Kidney (tissue), 22 donors: ENCODE measurements at places on chromosomes 6 and 20. TPM values are rescaled to one million over a fixed set of nuclear protein-coding genes. Genes with fewer than 3 reads are reported as not detected.

- DNase-seq, result no peak
Observed at GRCh38 chr6:15929685-15930084, 199.2 kb upstream of the MYLIP start.

- DNase-seq, result no peak
Observed at GRCh38 chr20:36624068-36624943, 18.7 kb downstream of the RAB5IF start.

DNA sequence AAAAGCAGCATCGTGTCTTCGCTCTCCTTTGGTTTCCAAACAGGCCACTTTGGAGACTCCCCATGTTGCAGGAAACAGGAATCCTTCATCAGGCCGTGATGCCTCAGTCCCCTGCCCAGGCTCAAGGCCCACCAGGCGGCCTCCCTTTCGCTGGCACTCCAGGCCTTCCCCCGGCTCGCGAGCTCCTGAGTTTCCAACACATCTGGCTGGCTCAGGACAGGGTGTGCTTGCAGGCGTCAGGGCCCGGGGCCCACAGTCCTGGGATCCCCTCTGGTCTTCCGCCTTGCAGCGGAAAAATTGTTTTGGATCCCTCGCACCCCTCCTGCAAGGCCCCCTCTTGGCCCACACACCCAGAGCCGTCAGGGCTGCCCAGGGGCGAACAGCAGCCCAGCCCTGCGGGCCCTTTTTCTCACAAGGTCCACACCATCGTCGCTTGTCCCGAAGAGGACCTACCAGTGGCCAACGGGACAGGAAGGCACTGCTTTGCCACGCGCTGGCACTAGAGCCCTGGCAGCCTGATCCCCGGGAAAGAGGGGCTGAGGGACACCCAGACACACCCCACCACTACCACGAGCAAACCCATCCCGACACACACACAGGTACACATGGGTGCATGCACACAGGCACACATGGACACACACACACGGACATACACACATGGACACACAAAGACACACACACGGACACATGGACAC, 1930.9 kb upstream of the DEFB115 start:
- no peak for DNase-seq

GRCh38 chr20:9467995-9468394, 46.4 kb upstream of the LAMP5 start:
- DNase-seq, result no peak

DNA sequence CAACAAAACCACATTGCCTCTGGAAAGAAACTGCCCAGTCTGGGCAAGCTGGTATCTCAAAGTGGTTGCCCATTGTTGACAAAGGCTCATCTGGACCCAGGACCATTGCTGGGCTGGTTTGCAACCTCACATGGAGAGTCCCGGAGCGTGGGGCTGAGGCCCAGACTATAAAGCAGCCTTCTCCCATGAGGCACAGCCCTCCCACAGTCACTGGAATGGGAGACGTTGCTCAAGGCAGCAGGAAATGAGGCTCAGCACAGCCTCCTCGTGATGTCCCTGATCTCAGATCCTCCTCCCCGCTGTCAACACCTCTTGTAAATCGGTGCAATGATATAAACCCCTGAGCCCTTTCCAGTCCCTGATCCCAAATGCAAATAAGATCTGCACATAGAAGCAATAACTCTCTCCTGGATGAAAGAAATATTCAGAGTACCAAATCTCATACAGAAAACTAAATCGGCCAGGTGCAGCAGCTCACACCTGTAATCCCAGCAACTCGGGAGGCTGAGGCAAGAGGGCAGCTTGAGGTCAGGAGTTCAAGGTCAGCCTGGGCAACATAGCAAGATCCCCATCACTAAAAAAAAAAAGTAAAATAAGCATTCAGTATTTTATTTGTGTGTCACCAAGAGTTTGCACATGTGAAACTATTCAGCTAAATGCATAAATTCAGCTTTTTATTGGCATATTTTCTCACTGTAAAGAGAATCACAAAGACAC, 103.0 kb upstream of the RREB1 start:
- DNase-seq, result no peak

DNA sequence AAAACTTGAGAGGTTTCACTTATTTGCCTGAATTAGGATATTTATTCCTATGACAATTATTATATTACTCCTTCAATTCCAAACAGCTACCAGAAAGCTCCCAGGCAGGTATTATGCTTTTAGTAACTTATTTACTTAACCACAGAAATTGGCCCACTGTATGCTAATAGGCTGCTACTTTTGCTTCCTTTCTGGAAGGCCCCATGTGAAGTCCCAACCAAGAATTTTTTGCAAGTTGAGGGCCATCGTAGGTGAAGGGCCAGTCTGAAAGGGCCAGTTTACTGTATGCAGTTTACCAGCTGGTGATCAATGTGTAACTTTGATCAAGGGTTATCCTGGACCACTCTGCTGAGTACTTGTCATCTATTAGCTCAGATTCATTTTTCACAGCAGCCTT, 45.0 kb downstream of the EDN1 start:
- DNase-seq, result no peak

DNA sequence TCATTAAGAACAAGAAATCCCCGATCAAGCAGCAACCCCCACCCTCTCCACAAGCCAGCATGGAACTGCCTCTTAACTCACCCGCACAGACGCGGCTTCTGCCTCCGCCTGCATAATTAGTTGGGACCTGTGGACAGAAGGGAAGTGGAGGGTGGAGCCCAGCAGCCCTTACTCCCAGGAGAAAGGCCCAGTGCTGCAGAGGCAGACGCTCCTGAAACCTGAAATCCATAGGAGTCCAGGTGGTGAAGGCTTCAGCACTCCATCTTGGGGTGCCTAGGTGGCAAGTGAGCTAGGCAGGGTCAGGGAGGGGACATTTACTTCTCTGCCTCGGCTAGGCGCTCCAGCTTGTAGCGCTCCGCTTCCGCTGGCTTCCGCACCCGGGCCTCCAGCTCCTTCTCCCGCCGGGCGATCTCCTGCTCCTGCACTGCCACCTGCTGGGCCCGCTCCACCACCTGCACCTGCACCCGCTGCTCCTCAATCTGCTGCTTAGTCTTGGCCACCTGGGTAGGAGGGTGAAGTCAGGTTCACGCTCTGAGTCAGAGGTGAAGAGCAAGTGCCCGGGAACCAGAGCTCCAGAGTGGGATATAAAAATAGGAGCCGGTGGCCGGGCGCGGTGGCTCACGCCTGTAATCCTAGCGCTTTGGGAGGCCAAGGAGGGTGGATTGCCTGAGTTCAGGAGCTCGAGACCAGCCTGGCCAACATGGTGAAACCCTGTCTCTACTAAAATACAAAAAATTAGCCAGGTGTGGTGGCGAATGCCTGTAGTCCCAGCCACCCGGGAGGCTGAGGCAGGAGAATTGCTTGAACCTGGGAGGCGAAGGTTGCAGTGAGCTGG, 10.7 kb downstream of the TUBB start:
- peak; percentile 91 for DNase-seq

GRCh38 chr20:49821870-49822331, 9.3 kb downstream of the SLC9A8 start:
- DNase-seq, result peak; percentile 34

DNA sequence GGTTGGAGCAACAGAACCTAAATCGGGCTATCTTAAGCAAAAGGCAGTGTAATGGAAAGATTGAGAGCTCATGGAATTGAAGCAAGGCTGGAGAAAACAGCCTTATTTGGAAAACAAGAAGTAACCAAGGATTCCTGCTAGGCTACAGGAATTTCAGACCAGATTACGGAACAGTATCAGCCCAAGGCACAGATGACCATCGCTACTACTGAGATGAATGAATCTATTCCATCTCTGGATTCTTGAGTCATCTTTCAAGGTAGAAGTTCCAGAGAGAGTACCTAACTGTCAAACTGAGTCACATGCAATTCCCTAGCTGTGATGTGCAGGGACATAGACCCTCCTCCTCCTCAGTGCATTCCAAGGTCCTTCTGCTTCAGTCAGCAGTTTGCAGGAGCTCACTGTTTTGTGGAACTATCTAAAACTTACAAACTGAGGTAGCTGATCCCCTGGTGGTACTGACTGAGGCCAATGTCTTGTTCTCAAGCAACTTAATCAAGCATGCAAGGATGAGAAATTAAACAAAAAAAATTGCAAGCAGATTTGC, 62.0 kb upstream of the SMLR1 start:
- DNase-seq, result no peak

DNA sequence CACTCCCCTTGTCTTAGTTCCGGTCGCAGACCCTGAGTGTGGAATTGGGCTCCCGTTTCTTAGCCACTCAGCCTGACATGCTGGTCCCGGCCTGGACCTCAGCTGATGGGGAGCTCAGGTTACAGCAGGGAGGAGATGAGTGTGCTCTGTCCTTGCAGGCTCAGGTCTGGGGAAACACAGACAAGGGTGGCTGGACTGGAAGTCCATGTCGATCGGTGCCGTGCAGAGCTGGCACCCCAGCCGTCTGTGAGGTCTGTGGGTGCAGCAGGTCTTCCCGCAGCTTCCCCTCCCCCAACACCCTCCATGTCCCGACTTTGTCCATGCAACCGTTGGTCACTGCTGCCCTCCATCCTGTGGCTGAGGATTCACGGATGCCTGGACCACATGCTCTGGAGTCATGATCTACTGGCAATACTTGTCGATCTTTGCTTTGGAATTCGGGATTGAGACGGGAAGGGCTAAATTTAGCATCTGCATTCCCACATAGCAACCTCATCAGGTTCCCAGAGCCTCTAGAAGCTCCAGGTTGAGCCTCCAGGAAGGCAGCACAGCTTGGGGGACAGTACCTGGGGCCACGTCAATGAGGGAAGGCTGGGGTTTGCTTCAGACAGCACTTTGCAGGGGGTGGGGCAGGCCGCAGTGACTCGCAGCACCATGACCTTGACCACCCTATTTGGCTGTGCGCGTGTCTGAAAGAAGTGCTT, 118.8 kb downstream of the PSMB1 start:
- peak; percentile 64 for DNase-seq

DNA sequence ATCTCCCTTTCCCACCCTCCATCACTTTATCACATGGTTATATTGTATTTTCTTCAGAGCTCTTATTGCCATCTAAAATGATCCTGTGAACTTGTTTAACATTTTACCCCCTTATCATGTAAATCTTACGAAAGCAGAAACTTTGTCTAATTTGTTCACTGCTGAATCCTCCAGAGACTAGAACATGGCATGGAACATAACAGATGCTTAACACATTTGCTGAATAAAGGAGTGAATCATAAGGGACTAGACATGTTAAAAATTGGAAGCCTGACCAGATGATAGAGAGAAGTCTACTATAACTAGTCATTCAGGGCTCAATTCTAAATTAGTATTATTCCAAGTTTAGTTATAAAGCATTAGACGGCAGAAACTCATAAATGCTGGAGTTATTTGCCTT, 73.3 kb downstream of the MAN1A1 start:
- DNase-seq, result no peak

DNA sequence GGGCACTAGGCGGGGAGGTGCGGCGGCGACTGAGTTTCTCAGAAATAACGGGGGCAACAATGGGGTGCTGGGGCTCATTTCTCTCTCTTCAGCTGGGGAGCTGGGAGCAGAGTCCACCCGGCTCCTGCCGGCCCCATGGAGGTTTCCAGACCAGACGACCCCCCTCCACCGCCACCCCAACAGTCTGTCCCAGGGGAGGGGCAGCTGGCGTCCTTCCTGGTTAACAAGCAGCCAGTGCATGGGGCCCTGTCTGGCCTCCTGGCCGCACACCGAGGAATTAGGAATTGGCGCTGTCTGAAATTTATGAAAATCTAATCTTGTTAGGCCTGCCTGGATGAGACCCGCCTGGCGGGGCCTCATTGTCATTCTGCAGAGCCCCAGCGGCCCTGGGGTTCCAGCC, 42.4 kb downstream of the PMEPA1 start:
- DNase-seq, result no peak

GRCh38 chr20:46784436-46785127, 75.1 kb downstream of the SLC2A10 start:
- peak; percentile 29 for DNase-seq

DNA sequence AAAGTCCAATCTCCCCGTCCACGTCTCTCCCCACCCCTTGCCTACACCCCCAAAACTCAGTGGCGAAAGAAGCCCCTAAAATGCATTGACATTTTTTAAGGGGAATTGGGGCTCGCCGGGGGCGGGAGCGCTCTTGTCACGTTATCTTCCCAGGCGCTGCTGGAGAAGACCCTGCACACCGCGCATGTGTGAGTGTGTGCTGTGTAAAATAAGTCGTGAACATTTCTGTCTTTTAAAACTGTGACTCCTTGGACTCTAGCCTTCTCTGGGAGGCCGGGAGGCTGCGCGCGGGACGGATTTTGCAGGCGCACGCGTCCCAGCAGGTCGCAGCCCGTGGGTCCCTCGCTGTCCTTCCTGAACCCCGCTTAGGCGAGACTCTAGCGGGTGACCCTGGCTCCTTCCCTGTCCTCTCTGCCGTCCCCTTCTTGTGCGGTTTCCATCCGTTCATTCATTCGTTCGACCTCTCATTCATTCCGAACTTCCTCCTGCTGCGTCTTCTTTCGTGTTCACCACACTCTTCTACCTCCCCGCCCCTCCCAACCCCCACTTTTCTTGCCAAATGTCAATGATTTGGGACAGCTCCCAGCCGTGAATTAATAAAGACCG, 2.2 kb downstream of the NRN1 start:
- peak; percentile 53 for DNase-seq

DNA sequence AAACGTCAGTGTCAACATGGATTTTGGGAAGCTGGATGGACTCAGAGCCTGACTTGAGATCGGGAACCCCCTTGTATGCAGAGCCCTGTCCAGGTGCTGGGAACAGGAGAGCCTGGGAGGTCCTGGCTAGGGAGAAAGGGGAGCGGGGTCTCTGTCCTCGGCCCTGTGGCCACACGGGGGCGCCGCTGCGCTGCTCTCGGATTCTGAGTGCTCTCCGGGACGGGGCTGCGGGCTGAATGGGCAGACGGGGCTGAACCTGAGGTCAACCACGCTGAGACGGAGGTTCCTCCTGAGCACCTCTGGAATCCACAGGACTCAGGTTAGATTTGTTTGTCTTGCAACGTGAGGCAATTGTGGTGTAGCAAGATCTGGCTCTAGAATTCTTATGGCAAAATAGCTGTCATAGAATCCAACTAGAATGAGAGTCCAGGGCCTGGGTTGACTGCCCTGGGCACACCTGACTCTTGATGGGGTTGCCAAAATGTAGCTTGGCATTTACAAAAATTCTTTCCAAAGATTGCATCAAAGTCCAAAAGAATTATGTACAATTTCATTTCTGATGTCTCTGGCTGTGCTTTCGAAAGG, 20.6 kb upstream of the HLA-F start:
- no peak for DNase-seq

- DNase-seq, result no peak
Observed at GRCh38 chr20:43686820-43687219, 19.9 kb downstream of the MYBL2 start.

Gene CTAGE9
- polyA plus RNA-seq, result not detected

Gene NEURL2
- 37.3 TPM for polyA plus RNA-seq

Gene POM121L2
- polyA plus RNA-seq, result not detected

Gene RSPO4
- 0.45 TPM for polyA plus RNA-seq

Gene DDO
- polyA plus RNA-seq, result 13.4 TPM

Gene TUBB2A
- polyA plus RNA-seq, result 80.9 TPM

Gene ZSCAN31
- 4.1 TPM for polyA plus RNA-seq

Gene BTNL2
- not detected for polyA plus RNA-seq

Gene RIMS4
- not detected for polyA plus RNA-seq

Gene PTK6
- polyA plus RNA-seq, result 0.26 TPM

Gene EYS
- not detected for polyA plus RNA-seq

Gene PPP1R16B
- 11.5 TPM for polyA plus RNA-seq

Gene TMEM244
- not detected for polyA plus RNA-seq

Gene LAMA4
- 5.6 TPM for polyA plus RNA-seq

Gene IL20RA
- 0.34 TPM for polyA plus RNA-seq

Gene OPRM1
- not detected for polyA plus RNA-seq
